ENCODE measurements at places on chromosomes 11 and 22. TPM values are rescaled to one million over a fixed set of nuclear protein-coding genes. Genes with fewer than 3 reads are reported as not detected.

The MPPED1 gene
- total RNA-seq: not detected

The MRGPRF gene
- total RNA-seq: not detected

The BTBD18 gene
- total RNA-seq: not detected

The MUC2 gene
- not detected for total RNA-seq

The LRRC10B gene
- not detected for total RNA-seq

The RIMBP3C gene
- total RNA-seq: 0.35 TPM

The SLC22A6 gene
- not detected for total RNA-seq

The ALG12 gene
- total RNA-seq: 23.1 TPM

The PRAME gene
- 93.2 TPM for total RNA-seq

The ABCC8 gene
- total RNA-seq: not detected

The KLHL35 gene
- not detected for total RNA-seq

The INS gene
- total RNA-seq: not detected

The SLC6A5 gene
- total RNA-seq: not detected

The SLC22A12 gene
- total RNA-seq: not detected

The KCNJ1 gene
- total RNA-seq: not detected

The OR51B4 gene
- 21.5 TPM for total RNA-seq

The JHY gene
- 2.1 TPM for total RNA-seq

The PHETA2 gene
- total RNA-seq: not detected

The ANGPTL5 gene
- total RNA-seq: not detected

The KIAA1671 gene
- 12.8 TPM for total RNA-seq

The CYTH4 gene
- 0.33 TPM for total RNA-seq

The TMEM45B gene
- not detected for total RNA-seq

The TMPRSS4 gene
- total RNA-seq: not detected

The MPZL2 gene
- 2.6 TPM for total RNA-seq

The SYCE3 gene
- not detected for total RNA-seq

The UEVLD gene
- 19.9 TPM for total RNA-seq

The CALCA gene
- not detected for total RNA-seq

The RASD2 gene
- not detected for total RNA-seq

The OR8H2 gene
- total RNA-seq: not detected

The DEUP1 gene
- not detected for total RNA-seq

The RFPL3 gene
- total RNA-seq: not detected

The PRODH gene
- total RNA-seq: 0.06 TPM

The FGF3 gene
- total RNA-seq: not detected

The SCYL1 gene
- 66.6 TPM for total RNA-seq

The PICALM gene
- total RNA-seq: 164 TPM

The LRRN4CL gene
- total RNA-seq: 0.13 TPM

The ISX gene
- total RNA-seq: not detected

The CPT1B gene
- total RNA-seq: 12.5 TPM

The TSPAN4 gene
- 205 TPM for total RNA-seq

The CHORDC1 gene
- 91.9 TPM for total RNA-seq

The DDX25 gene
- total RNA-seq: not detected

The RFPL2 gene
- total RNA-seq: not detected

The TSG101 gene
- 114 TPM for total RNA-seq

The TSGA10IP gene
- 0.05 TPM for total RNA-seq

The HEPHL1 gene
- 0.06 TPM for total RNA-seq

The JAM3 gene
- 49.5 TPM for total RNA-seq

The FXYD6 gene
- total RNA-seq: 1.1 TPM

The IL10RA gene
- not detected for total RNA-seq

The ESAM gene
- 0.66 TPM for total RNA-seq

The SPECC1L gene
- total RNA-seq: 27.4 TPM

The OR8G5 gene
- total RNA-seq: not detected

The GPR152 gene
- total RNA-seq: not detected

The SHISAL1 gene
- 2.1 TPM for total RNA-seq

The PARVA gene
- 16.3 TPM for total RNA-seq

The ACR gene
- not detected for total RNA-seq

The MAPK11 gene
- total RNA-seq: 18.0 TPM

Data from HT1080 (cell line).